SJCRH30 (cell line): ENCODE measurements at places on chromosomes 5 and 9.
A peak's percentile ranks its signal among the peaks of the same experiment; 100 is the strongest.

DNA sequence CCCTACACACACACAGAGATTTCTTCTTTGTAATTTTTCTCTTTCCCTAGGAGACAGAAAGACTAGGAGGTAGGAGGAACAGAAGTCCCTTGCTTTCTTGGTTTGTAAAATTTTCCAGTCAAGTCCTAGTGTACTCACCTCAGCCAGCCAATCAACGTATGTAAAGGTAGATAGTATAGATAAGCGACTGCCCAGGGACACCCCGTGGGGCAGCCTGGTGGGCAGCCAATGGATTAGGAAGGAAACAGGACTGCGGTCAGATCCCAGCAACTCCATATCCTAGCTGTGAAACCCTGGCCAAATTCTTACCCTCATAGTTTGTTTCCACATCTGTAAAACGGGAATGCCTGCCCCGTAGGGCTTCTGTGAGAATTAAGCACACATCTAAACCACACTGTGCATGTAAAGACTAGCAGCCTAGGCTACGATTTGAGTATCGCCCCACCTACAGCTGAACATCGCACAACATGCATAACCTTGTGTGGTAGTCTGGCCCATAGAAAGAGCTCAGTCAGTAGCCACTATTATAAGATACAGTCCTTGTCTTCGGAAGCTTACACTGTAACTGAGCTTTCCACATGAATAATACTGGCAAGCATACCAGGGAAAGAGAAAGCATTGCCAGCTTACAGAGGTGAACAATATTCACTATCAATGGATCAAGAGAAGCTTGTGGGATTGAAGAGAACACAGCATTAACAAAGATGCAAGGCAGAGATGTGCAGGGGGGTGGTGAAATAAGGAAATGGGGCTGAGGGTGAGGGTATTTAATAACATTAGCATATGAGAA is 353.4 kb upstream of the PANK3 start:
- DNase-seq = no peak

DNA sequence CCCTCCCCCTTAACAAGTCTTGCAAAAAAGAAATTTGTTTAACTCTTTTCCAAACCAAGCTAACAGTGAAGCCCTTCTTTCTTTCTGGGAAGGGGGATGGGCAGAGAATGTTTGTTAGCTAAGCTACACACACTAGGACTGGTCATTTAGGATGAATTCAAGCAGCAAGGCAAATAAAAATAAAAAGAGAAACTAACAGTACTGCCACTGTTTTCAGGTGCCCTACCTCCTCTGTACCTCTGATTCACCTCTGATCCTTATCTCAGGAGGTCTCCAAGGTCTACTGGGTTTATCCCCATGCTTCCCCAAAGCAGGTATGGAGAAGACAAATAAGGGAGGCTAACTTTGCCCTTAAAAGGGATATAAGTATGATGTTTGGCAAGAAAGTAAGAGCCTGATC is 52.9 kb downstream of the ELL2 start:
- DNase-seq = no peak

- DNase-seq = no peak
Observed at GRCh38 chr9:92989561-92989960, 42.2 kb downstream of the FGD3 start.

- DNase-seq = no peak
Observed at GRCh38 chr5:79074641-79075040, 5.1 kb downstream of the BHMT2 start.

GRCh38 chr5:143313298-143313852 is 90.1 kb downstream of the NR3C1 start:
- DNase-seq = no peak

DNA sequence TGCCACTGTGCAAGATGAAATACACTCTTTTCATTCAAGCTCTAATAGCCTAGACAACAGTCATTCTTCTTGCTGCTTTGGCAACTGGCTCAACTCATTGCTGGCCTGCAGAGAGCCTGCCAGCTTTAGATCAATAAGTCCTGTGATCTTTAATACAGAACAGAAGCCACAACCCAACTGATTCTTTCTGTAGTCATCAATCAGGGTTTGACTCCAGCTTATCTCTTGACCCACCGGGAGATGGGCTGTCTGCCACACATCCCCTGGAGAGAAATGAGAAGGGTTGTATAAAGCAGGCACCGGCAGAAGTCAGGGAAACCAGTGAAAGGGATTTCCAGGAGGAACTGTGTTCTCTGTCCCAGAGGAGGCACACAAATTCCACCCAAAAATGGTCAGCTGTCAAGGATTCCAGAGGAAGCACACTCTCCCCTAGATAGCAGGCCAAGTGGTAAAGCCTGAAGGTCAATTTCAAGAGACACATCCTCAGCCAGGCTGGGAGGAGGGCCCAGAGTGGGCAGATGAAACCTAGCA is 24.5 kb downstream of the LHFPL2 start:
- DNase-seq = no peak

- DNase-seq = no peak
Observed at GRCh38 chr9:35172878-35173277, 11.1 kb downstream of the UNC13B start.

- DNase-seq = no peak
Observed at GRCh38 chr5:7960142-7960541, 91.2 kb downstream of the MTRR start.

- DNase-seq = no peak
Observed at GRCh38 chr5:127089191-127089590, 15.9 kb upstream of the C5orf63 start.

GRCh38 chr5:56480705-56481427 is 247.7 kb upstream of the ANKRD55 start:
- DNase-seq = peak; percentile 48

DNA sequence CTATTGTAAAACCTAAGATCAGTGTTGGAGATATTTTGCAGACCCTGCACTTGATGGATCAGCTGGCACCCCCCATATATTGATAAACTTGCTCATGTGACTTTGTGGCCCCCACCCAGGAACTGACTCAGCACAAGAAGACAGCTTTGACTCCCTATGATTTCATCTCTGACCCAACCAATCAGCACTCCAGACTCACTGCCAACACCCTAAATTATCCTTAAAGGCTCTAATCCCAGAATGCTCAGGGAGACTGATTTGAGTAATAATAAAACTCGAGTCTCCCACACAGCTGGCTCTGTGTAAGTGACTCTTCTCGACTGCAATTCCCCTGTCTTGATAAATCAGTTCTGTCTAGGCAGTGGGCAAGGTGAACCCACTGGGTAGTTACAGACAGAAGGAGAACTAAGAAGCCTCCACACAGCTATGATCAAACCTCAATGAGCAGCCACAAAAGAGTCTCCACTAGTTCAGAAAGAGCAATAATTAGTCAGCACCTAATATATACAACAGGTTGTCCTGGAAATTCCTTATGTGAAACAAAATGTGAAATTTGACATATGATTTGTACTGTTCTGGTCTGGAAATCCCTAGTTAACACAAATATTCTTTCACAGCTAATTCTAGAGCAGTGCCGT is 52.2 kb downstream of the ACTL7B start:
- DNase-seq = no peak

DNA sequence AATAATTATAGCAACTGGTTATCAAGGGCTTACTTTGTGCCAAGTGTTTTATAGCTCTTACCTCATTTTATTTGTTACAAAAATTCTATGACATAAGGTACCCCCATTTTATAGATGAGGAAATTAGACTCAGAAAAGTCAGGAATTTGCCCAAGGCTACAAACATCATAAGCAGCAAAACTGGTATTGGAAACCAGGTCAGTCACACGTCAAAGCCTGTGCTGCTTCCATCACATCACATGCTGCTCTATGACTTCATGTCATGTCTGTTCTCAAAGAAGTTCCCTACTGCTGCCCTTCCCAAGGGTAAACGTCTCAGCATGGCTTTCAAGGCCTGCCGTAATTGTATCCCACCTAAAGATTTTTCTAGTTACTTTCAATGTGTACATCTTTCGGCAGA is 6.9 kb upstream of the KIF2A start:
- DNase-seq = no peak

DNA sequence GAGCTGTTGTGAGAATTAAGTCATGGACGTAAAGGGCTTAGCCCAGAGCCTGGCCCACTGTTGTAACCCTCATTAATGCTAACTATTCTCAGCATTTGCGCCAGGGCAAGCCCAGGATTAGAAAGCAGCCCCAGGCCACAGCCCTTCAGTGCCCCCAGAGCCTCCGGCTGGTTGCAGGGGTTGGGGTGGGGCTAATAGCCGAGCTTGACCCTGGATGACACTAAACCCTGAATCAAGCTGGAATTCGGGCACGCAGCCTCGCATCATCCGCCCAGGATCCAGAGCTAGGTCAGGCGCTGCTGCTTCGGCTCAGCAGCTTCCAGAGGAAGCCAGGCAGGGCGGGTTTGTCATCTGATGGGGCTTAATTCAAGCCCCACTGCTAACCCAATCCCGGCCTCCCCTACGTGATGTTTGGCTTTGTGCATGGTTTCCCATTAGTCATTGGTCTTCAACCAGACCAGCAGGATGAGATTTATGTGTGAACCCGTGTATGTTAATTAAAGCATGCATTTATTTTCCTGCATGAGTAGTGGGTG is 1.2 kb upstream of the MEGF9 start:
- peak; percentile 84 for DNase-seq

DNA sequence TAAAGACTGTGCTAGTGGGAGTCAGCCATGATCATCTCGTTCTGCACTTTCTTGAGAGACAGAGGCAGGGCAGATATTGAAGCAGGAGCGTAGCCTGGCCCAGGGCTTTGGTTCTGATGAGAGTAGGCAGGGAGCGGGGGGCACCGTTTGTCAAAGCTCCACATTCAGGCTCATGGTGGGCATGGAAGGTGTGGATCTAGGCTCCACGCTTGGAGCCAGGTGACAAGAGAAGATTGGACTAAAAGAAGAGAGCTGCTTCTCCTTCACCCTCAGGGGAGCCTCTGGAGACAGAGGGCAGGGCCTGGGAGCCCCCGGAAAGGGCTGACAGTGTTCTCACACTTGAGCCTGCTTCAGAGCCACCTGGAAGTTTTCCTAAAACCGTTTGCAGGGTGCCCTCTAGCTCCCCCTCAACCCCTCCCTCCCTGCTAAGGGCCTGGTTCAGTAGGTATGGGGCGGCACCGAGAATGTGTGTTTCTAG is 24.7 kb upstream of the FCN2 start:
- no peak for DNase-seq

- DNase-seq = peak; percentile 16
Observed at GRCh38 chr5:74673011-74673790, 11.8 kb upstream of the HEXB start.

DNA sequence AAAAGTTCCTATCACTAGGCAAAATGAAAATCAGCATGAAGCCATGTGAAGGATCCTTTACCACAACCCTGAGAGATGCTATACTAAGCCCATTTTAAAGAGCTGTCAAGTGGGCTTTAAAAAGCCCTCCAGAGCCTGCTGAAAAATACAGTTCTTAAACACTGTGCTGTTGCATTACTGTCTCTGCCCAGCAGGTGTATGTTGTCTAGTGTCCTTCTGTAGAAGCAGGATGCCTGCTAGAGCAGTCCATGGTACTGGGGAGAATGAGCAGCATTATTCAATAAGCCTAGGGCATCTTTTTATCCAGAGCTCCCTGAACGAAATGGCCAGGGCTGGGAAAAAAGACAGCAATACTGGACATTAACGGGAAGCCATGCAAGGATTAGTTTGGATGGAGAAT is 126.2 kb upstream of the PLCXD3 start:
- peak; percentile 11 for DNase-seq
